Testis (tissue), 5 donors: ENCODE measurements at places on chromosomes 2 and 18. TPM values are rescaled to one million over a fixed set of nuclear protein-coding genes. Genes with fewer than 3 reads are reported as not detected.

DNA sequence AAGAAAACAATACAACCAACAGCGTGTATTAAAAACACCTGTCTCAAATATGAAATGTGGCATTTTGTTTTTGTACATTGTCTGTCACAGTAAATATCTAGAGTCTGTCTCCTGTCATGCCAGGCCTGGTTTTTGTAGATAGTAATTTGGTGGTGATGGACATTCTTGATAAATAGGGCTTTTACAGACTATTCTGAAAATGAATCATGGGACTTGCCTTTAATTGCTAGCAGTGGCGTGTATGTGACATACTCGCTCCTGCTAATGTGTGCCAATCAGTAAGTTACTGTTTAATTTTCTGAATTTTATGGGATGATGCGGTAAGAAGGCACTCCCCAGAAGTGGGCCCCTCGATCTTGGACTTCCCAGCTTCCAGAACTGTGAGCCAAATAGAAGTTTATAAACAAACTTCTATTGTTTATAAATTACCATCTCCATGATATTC, 83.7 kb downstream of the TANC1 start:
- no peak for DNase-seq

DNA sequence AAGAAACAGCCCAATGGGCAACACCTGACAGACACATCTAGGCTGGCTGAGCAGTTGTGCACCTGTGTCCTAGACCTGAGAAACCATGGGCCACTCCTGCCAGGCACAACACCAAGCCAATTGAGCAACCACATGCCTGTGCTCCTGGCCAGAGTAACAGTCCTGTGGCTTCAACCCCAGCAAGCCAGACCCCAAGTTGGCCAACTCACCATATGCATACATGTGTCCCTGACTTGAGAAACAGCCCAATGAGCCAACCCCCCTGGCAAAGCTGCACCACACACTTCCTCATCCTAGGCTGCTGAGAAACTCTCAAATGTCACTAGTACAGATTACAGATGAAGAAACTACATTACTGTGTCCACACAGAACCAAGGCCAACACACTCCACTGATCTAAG, 36.6 kb downstream of the USP34 start:
- no peak for DNase-seq

The PDE11A gene
- 3.3 TPM for total RNA-seq

The IL18R1 gene
- total RNA-seq = 2.9 TPM
